Activated CD4-positive, CD25-positive, alpha-beta regulatory T cell treated with anti-CD3 and anti-CD28 coated beads, Interleukin-2, amount 50 U/mL, for 72 hours (primary cell): ENCODE measurements at places on chromosomes 3 and 15.

DNA sequence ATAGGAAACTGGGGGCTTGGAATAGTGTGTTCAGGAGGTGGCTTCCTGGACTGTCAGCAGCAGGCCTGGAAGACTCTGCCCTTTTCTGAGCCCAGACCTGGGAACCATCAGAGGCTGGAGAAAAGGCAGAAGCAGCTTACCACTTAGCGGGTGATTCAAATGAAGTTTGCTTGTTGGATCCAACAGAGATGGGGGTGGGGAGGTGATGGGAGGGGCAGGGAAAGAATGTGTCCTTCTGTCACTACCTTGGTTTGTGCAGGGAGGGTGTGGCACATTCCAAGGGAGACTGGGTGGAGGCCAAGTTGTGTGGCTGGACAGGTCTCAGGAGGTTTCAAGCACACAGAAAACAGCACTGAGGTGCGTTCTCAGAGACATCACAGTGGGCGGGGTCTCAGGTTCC, 58.8 kb downstream of the TRAK1 start:
- no peak for DNase-seq

- no peak for DNase-seq
Measured at GRCh38 chr15:60323322-60323721, 74.5 kb downstream of the ANXA2 start.

GRCh38 chr15:27244047-27244446, 273.1 kb downstream of the GABRG3 start:
- no peak for DNase-seq

- no peak for DNase-seq
Measured at GRCh38 chr15:73345658-73346057, 23.1 kb downstream of the HCN4 start.

DNA sequence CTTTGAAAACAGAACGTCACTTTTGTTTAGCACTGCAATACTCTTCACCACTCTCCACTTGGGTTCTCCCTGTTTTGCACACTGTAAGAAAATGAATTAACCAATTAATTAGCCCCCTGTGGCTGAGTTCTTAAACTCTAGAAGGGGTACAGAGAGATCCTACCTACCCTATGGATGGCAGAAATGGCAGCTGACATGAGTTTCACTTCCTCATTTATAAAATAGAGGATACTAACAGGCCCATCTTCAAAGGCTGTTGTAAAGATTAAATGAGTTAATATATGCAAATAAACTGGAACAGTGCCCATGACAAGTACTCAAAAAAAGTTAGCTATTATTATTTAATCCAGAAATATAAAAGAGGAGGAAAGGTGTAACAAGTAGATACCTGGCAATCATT, 36.9 kb downstream of the SUCLG2 start:
- DNase-seq: no peak

GRCh38 chr3:136110481-136110880, 85.7 kb downstream of the MSL2 start:
- no peak for DNase-seq

DNA sequence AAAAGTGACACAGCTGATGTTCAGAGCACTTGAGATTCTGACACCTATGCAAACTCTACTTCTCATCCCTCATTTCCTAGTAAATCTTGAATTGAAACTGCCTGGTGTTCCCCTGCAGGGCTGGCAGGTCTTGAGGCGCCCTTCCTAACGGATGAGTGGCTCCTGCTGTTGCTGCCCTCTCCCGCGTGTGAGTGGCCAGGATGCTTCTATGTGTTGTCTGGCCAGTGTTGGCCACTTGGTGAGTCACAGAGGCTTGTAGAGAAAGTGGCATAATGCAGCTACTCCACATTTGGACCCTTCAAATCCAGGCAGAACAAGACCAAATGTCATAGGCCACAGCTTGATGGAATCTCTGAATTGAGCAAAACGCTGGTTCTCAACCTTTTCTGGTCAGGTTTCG, 63.6 kb downstream of the MOBP start:
- no peak for DNase-seq

GRCh38 chr3:190055773-190056172, 64.9 kb downstream of the P3H2 start:
- no peak for DNase-seq

DNA sequence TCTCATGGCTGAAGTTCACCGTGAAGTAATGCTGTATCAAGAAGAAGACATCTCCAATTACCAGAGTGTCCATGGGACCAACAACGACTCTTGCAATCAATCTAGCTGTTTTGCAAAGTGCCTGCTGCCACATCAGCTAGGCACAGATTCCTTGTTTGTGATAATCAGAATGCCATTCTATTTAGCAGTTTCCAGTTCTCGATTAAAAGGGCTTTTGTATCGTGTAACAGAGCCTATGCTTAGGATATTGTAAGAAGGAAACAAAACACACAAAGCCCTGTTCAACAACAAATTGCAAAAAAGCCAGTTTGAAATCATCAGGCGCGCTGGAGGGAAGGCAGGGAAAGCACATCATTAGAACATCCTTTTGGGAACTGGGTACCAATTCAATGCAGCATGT, 26.1 kb downstream of the RASGRF1 start:
- no peak for DNase-seq

- no peak for DNase-seq
Measured at GRCh38 chr15:39609166-39609916, 28.5 kb downstream of the THBS1 start.

DNA sequence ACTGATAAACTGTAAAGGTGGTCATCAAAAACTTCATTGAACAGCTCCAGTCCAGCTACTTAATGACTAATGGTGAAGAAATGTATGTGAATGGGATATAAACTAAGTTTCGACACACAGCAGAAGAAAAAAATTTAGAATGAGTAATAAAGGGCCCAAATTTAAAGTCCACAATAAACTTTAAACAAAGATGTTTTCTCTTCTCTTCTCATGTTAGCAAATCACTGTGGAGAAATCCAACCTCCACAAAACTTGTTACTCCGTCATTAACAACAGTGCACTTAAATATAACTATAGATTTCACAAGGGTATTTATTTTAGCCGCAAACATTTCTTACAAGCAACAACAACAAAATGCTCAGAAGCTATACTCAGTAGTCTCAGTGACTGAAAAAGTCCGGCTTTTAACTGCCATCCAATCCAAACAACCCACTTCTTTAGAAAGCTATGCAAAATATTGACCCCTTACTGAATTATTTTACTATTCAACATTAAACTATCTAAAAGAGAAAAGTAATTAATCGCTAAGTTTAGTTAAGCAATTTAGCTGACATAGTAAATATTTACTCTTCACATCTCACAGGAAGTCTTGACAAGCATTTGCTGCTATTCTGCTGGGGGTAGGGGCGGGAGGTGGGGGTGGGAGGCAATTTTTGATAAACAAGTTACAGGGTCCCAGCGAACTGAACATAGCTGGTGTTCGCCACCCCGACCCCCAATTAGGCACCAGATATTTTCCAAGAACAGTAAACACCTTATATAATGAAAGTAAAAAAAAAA, 2.4 kb downstream of the IGF2BP2 start:
- DNase-seq: no peak

GRCh38 chr3:14369675-14370669, 32.4 kb upstream of the SLC6A6 start:
- DNase-seq: no peak

GRCh38 chr3:53051929-53052328, 6.1 kb upstream of the SFMBT1 start:
- DNase-seq: no peak

GRCh38 chr3:175355801-175356335, 496.7 kb downstream of the NAALADL2 start:
- no peak for DNase-seq

DNA sequence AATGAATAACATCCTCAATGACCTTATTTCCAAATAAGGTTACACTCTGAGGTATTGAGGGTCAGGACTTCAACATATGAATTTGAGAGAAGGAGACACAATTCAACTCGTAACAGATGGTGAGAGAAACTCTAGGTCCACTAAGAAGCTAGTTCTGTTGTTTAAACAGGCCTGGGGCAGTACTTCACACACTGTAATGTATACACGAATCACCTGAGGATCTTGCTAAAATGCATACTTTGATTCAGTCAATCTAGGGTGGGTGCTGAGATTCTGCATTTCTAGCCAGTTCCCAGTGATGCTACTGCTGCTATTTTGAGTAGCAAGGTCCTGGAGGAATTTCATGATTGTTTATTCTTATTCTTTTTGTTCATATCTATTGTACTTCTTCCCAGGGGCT, 186.8 kb downstream of the SATB1 start:
- DNase-seq: no peak

GRCh38 chr3:155391551-155391958, 98.1 kb upstream of the STRIT1 start:
- no peak for DNase-seq

DNA sequence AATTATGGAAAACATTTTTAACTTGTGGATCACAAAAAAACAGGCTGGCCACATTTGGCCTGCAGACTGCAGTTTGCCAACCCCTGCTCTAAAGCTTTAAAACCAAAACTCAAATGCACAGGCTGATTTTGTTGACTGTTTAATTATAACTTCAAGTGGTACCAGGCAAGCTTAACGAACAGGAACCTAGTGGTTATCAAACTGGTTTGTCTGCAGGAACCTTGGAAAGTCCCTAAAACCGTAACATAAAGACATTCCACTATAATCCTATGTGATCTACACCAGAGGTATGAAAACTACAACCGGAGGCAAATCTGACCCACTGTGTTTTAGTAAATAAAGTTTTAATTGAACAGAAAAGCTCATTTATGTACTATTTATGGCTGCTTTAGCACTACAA, 52.4 kb downstream of the TBL1XR1 start:
- DNase-seq: no peak

DNA sequence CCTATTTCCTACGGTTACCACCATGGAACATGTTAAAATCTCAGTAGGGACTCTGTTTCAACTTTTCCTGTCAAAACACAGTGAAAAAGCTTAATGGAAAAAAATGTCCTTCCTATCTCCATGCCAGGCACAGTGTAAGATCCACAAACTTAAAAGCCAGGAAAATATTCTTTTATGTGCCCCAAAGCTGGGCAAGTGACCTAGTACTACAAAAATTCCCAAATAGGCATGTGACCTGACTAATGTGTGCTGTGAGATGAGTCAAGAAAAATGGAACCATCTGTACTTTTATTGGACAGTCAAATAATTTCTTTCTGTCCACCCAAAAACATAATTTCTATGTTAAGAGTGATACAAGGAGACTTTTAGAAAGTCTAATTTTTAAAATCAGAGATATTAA, 406.0 kb downstream of the ZBTB20 start:
- no peak for DNase-seq

DNA sequence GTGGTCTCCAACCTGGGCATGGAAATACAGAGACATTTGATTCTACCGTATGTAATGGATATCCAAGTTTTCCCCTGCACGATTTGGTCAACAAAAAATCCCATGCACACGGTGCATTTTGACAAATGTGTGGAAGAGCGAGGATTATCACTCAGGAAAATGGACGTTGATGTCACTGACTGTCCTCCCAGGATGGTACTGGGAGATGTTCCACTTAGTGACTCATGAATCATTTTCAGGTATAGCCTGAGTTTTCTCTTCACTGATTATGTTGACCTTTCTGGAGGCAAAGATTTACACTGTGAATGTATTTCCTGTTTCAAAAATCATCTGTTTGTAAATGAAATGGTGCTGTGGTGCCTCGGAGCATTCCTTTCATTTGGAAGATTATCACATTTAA, 596.7 kb upstream of the ADAMTS9 start:
- DNase-seq: no peak

DNA sequence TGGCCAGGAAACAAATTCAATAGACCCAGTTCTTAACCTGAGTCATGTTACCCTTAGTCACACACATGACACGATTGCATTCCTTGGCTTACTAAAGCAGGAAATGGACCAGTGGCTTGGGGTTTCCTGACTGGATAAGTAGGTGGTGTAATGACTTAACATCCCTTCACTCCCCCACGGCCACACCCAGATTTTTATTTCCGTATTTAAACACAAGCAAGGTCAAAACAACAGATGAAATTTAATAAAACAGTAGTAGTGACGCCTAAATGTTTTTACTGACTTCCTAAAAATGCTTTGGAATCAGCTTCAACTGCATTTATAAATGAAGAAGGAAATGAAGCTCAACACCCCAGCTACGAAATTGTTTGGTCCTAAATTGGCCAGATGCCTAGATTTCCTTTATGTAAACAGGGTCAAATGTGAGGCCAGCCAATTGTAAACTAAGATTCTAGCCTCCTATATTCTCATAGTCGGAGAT, 324.3 kb downstream of the CHST2 start:
- no peak for DNase-seq

DNA sequence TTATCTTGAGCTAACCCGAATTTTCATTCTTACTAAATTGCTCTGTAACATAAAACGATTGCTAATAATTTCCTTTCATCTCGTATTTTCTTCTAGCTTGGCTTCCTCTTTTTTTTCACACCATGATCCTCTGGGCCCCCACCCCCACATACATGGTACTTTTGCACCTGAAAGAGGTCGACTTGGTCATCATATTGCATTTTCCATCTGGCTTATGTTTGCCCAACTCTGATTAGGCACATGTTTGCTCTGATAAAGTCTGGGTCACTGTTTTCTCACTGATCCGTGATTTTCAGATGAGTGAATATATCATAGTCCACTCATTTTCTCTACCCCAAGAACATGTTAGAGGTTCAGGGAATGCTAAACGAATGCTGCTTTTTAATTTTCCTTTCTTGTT, 49.5 kb downstream of the ARRDC4 start:
- DNase-seq: no peak

DNA sequence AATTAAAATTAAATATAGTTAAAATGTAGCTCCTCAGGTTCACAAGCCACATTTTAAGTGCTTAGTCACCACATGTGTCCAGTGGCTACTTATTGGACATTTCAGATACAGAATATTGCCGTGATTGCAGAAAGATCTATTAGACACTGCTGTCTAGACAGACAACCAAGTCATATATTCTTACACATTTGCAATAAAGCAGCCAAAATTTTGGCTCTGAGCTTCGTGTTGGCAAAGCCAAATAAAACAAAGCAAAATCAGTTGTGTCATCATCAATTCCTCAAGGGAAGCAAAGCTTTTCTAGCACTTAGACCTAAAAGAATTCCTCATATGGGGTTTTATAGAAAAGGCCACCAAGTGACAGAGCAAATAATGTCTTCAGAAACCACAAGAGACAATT, 193.1 kb upstream of the LPP start:
- no peak for DNase-seq

DNA sequence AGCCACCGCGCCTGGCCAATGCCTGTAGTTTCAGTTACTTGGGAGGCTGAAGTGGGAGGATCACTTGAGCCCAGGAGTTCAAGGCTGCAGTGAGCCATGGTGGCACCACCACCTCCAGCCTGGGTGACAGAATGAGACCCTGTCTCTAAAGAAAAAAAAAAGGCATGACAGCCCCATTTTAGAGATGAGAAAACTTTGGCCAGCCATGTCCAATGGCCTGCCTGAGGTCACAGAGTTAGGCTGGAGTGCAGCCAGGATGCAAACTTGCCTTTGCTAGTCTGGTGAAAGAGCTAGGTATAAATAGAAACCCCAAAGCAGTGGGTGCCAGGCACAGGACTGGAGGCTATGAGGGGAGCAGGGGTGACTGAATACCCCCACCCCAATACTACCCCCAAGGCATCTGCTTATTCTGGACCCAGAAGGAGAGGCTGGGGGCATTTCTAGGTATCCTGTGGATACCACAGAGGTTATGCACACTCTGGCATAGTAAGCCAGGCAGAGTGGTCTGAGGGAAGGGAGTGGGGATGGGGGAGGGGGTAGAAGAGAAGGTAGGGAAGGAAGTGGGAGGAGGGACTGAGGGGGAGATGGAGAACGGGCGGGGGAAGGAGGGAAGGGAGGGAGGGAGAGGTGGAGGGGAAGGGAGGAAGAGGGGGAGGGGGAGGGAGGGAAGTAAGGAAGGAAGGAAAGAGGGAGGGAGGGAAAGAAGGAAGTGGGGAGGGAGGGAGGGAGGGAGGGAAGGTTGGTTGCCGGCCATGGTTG, 16.2 kb upstream of the C15orf39 start:
- no peak for DNase-seq

GRCh38 chr15:79617071-79617470, 184.9 kb downstream of the MINAR1 start:
- DNase-seq: no peak
